ENCODE measurements at places on chromosomes 5 and 9. TPM values are rescaled to one million over a fixed set of nuclear protein-coding genes. Genes with fewer than 3 reads are reported as not detected.

DNA sequence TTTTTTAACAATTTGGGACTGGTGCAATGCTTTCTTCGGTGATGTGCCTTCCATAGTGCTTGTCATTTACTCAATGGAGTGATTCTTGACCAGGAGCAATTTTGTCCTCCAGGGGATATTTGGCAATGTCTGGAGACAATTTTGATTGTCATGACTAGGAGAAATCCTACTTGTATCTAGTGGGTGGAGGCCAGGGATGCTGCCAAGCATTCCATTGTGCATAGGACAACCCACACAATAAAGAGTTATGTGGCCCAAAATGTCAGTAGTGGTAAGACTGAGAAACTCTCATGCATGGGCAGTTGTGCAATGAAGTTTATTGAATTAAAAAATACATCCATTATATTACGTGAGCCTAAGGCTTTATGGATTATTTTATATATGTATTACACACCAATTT lies 70.5 kb downstream of the FOCAD start:
- DNase-seq: no peak

DNA sequence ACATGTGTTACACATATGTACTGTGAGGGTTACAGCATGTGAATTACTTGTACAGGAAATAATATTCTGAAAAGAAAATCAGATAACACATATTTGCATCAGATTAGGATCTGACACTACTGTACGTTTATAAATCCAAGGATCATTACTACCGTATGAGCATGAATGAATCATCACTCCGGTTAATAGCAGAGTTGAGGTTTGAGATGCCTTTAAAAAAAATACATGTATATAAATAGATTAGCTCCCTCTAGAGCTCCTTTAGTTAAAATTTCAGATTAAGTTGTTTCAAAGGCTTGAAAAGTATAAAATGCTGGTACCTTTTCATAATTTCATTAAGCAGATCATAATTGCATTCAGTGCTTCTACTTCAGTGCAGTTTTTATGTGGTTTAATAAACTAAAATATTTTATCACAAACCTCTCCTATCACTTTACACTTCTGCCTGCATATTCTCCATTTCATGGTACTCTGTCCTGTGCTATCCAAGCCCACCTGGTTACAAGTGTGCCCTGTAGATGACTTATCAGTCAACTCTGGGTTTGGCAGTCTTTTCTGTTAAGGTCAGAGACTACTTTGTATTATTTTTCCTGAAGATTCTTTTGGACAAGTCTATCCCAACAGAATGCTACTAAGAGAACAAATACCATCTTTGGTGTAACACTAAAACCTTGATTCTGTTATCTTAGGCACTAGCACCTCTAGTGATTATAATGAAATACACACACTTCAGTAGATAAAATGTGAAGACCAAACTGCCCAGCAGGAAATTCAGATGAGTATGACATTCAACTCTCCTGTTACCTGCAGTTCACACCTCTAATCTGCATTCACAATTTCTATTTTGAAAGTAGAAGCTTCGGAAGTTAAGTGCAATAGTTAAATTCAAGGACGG lies 48.0 kb upstream of the POU5F2 start:
- peak; percentile 34 for DNase-seq

CHSY3 gene
- 0.78 TPM for total RNA-seq

GRCh38 chr5:139647506-139648204 lies 494 bp upstream of the CXXC5 start:
- DNase-seq: no peak

C9orf50 gene
- total RNA-seq: not detected

DNA sequence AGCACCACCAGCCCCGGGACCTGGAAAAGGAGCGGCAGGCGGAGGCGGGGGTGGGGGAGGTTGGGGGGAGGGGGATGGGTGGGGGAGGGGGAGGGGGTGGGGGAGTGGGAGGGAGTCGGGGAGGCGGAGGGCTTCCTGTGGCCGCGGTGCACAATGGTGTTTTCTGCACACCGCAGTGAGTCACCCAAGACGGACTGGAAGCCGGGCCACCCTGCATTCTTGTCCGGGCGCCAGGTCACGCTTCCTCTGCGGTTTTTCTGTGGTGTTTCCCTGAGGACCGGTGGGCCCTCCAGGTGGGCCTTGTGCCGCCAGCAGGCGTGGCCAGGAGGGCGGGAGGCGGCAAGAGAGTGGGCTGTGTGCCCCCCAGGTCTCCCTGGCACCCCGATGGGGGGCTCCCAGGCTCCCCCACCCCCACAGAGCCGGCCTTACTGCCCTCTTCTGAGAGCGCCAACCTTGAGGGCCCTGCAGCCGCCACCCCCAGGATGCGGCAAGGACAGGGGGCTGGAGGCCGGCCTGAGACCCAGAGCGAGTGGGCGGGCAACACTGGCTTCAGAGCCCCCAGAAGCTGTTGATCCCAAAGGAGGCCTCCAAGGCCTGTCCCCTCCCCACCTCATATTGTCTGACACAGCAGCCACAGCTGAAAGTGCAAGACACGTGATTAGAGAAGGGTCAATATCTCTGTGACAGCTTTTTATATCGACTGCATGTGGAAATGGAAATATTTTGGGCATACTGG lies 11.1 kb downstream of the EXD3 start:
- peak; percentile 70 for DNase-seq

NRG2 gene
- 0.42 TPM for total RNA-seq

- no peak for DNase-seq
Observed at GRCh38 chr5:170278611-170279458, 18.7 kb downstream of the LCP2 start.

Data from foreskin keratinocyte (primary cell).